Tibial nerve (tissue), 4 donors: ENCODE measurements at places on chromosomes 6 and 20. TPM values are rescaled to one million over a fixed set of nuclear protein-coding genes. Genes with fewer than 3 reads are reported as not detected.

DNA sequence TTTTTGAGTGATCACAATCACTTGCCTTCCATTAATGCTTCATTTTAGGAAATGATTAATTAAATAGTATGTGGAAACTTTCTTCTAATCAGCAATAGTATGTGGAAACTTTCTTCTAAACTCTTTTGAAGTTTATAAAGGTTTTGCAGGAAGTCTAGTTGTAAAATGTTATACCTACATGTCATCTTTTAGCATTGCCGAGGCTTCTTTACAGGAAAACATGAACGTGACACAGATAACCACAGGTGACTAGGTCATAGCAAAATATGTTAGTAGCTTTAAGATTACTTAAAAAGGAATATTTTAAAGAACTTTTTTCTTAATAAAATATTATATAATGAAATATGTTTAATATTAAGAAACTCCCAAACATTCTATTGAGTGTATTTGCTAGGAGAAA, 56.8 kb downstream of the SMAP1 start:
- no peak overlapping the region for H3K4me3 ChIP-seq
- H3K4me1 ChIP-seq, result no peaks in the 10 kb centered on the region
- no peak for DNase-seq
- no peaks in the 10 kb centered on the region for H3K36me3 ChIP-seq
- no peak overlapping the region for H3K27ac ChIP-seq

- no peak for DNase-seq
- no peaks in the 10 kb centered on the region for H3K36me3 ChIP-seq
- H3K27ac ChIP-seq, result no peak overlapping the region
These were observed 24.9 kb upstream of the MCM9 start for GRCh38 chr6:118959903-118960302.

- H3K4me3 ChIP-seq, result no peak overlapping the region
- H3K27ac ChIP-seq, result no peak overlapping the region
- peaks cover under 1% of the 10 kb centered on the region for H3K4me1 ChIP-seq
These were observed 6.3 kb downstream of the MAP1LC3A start for GRCh38 chr20:34564833-34565232.

DNA sequence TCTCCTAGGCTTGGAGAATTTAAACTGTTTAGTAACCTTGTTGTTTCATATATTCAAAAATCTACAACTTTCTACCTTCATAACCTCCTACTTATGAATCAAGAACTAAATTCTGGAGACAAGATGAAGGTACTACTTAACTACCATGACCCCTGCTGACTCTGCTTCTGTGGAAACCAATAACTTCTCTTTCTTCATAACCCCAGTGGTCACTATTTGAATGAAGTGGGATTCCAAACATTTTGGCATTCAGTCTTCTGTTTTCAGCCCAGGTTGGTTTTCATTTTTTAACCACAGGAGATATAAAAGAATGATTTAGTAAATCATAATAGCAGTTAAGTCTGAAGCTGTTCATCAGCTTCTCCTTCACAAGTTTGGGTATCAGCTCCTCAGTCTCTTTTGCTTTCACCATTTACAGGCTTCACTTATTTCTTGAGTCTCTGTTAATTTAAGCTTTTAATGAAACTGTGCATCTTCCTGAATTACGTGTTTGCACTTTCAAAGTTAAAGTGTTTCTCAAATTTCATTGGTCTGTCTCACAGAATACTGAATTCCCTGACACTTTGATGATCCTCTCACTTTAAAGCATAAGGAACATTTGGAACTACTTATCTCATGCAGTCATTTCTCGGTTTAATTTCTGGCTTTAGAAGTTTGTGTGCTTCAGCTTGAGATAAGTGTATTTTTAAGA, 9.5 kb downstream of the SENP6 start:
- H3K27ac ChIP-seq, result no peak overlapping the region
- no peaks in the 10 kb centered on the region for H3K27me3 ChIP-seq
- no peaks in the 10 kb centered on the region for H3K36me3 ChIP-seq
- H3K4me3 ChIP-seq, result no peak overlapping the region
- no peak for DNase-seq

GRCh38 chr6:44268095-44268628, 2.1 kb upstream of the TMEM151B start:
- H3K4me3 ChIP-seq, result no peak overlapping the region
- no peaks in the 10 kb centered on the region for H3K36me3 ChIP-seq
- H3K4me1 ChIP-seq, result peaks cover 2% of the 10 kb centered on the region
- no peak for DNase-seq

CAGE1 gene
- total RNA-seq, result not detected

CST9L gene
- total RNA-seq, result not detected

NNAT gene
- 12.3 TPM for total RNA-seq

GPX5 gene
- not detected for total RNA-seq

PERP gene
- total RNA-seq, result 27.7 TPM
